Right cardiac atrium (tissue), 5 donors: ENCODE measurements at places on chromosomes 7 and 10. TPM values are rescaled to one million over a fixed set of nuclear protein-coding genes. Genes with fewer than 3 reads are reported as not detected.

OPN1SW gene
- total RNA-seq = not detected

- peak; percentile 75 for DNase-seq
These were observed 1.2 kb downstream of the CCDC6 start for GRCh38 chr10:59905066-59905730.

DNA sequence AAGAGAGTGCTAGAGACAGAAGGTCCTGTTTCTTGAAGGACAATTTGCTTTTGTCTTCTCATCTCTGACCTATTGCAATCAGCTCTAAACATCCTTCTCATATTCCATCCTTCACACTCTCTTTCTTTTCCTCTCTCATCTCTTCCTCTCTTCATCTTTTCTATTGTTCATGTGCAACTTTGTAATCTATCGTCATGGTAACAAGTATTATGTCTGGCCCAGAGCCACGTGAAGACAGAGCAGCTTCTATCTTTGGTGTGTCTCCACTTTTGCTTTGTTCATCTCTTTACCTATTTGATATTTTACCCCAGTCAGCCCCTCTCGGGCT is 104.9 kb upstream of the ABCB5 start:
- no peak for DNase-seq

FGF8 gene
- total RNA-seq = not detected

STARD3NL gene
- 32.8 TPM for total RNA-seq

- DNase-seq = no peak
These were observed 152.1 kb upstream of the LYZL2 start for GRCh38 chr10:30781670-30782121.

DNA sequence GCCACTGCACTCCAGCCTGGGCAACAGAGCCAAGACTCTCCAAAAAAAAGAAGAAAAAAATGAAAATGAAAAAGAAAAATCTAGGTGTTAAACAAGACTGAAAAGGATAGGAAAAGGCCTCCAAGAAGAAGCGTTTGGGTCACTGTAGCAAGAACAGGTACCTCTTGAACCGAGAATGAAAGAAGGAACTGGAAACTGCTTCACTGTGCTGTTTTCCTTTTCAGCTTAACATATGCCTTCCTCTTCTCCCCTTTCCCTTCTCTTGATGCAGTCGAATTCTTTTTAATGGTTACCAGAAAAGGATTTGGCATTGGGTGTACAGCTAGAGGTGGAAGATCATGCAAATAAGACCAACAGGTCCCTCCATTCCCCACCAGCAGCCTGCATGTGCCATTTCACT is 28.1 kb downstream of the LRRC4 start:
- no peak for DNase-seq

DNA sequence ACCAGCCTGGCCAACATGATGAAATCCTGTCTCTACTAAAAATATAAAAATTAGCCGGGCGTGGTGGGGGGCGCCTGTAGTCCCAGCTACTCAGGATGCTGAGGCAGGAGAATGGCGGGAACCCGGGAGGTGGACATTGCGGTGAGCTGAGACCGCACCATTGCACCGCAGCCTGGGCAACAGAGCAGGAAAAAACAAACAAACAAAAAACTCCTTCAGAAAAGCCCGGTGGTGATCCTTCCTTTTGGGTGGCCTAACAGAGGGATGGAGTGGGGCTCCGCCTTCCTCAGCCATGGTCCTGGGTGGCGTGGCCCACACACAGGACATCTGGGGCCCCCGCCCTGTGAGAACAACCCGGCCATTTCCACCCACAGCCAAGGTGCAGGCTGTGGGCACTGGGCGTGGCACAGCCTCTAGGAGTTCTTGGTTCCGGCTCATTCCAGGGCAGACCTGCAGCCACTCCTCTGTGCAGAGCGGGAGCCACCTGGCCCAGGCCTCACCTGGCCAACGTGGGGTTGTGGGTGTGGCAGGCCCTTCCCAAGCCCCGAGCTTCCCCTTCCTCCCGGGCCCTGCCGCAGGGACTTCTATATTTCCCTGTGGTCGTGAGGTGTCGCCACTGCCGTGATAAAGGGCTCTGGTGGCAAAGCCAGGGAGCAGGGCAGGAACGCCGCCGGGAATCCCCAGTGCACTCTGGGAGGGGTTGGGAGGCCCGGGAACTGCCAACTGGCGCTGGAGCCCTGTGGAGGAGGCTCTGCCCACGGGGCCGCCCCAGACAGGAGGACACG is 37.6 kb downstream of the GET4 start:
- DNase-seq = no peak

DNA sequence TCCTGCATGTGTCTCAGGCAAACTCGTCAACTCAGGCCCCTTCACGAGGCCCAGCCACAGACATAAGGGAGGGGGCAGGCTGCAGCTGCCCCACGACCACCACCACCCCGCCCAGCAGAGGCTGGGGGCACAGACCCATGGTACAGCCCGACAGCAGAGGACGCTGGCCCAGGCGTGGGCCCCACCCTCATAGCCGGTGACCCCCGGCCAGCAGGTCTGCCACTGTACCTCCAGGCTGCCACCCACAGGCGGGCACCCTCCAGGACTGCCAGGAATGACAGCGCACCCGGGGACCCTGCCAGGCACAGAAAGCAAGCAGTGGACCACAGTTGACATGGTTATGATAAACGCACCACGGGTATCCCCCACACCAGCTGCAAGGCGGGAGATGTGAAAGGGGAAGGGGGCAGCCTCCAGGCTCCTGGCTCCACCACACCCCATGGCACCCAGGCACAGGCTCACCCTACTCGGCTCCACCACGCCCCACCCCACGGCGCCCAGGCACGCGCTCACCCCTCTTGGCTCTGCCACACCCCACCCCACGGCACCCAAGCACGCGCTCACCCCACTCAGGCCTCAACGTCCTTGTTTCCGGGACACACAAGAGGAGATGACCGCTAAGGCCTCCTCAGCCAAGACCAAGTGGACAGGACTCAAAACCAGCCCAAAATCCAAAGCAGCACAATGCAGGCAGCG is 135.9 kb downstream of the MAD1L1 start:
- DNase-seq = no peak

GRCh38 chr10:4399556-4399955 is 426.5 kb upstream of the AKR1E2 start:
- no peak for DNase-seq

DNA sequence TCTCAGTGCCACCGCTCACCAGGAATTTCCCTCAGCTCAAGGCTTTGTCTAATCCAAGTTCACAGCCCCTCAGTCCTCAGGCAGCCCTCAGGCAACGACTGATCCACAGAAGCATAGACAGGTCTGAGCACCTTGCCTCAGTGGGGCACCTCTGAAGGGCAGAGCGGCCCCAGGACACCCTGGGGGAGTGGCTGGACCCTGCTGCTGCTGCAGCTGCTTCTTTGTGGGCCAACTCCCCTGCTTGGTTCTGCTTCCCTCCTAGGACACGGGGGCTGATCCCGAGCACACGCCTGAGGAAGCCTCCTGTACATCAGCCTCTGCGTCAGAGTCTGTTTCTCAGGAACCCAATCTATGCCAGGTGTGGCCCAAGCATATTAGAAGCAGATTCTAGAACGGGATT is 16.2 kb downstream of the CUZD1 start:
- no peak for DNase-seq

- DNase-seq = peak; percentile 44
These were observed 9.6 kb downstream of the ATP5F1C start for GRCh38 chr10:7797582-7797981.

- DNase-seq = no peak
These were observed 111.1 kb upstream of the AFAP1L2 start for GRCh38 chr10:114515298-114515914.

SPDYE2B gene
- total RNA-seq = not detected

- DNase-seq = no peak
These were observed 452 bp downstream of the SEMA3C start for GRCh38 chr7:80918399-80918798.
